GM23338 (cell line): ENCODE measurements at places on chromosomes 3 and 15.
A peak's percentile ranks its signal among the peaks of the same experiment; 100 is the strongest.

- no peak for DNase-seq
Observed at GRCh38 chr3:81763001-81763400, 1.6 kb upstream of the GBE1 start.

- no peak for DNase-seq
Observed at GRCh38 chr15:97840501-97840900, 120.0 kb upstream of the ARRDC4 start.

- DNase-seq: no peak
Observed at GRCh38 chr3:186815435-186815834, 9.2 kb upstream of the RFC4 start.

DNA sequence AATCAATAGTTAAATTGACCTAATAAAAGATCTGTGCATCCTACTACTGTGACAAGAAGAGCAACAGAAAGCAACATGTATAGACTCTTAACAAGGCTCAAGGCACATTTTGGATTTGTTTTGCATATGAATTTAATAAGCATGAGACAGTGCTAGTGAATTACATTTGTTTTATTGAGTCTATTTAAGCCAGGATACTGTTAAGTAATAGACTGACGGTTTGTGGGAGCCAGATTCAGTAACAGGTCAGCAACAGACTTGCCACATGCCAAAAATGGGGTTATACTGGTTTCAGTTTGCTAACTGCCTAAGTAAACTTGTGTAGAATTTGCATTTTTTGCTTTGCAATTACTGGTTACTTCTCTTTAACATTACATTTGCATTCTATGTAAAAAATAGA lies 54.0 kb downstream of the MBNL1 start:
- DNase-seq: no peak

- peak; percentile 90 for DNase-seq
Observed at GRCh38 chr15:80977627-80978036, 12.0 kb downstream of the MESD start.

GRCh38 chr3:127652246-127652995 lies 20.3 kb upstream of the ABTB1 start:
- peak; percentile 91 for DNase-seq

GRCh38 chr3:57709559-57709958 lies 16.7 kb upstream of the DENND6A start:
- DNase-seq: no peak

DNA sequence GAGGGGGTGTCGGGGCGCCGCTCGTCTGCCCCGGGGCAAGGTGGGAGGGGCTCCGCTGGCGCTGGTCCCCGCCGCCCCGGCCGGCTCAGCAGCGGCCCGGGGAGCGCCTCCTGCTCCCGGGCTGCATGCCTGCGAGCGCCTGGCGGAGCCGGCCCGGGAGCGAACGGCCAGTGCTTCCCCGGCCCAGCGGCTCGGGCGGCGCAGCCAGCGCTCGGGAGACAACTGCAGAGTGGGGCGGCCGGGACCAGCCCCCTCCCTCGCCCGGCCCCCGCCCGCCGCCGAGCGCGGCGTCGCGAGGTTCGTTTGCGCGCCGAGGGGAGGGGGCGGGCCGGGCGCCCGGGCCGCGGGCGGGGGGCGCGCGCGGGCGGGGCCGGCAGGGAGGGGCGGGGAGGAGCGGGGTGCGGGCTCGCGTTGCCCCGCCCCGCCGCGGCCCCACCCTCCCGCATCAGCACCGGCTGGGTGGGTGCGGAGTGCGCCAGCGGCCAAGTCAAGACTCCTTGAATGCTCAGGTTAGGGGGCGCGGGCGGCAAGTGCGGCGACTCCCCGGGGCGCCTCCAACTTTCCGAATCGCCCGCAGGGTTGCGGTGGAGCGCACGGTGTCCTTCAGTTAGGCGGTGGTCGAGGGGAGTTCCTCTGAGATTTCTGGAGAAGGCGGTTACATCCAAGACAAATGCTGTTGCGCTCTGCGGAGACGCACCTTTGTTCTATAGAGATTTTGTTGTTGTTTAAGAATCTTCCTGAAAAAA lies at the start of gene RGMA:
Gene RGMA, minus strand, starts transcription at position 231 of the 746 bp plus-strand sequence. CDS start 279 bp downstream, outside the sequence.
- peak; percentile 66 for DNase-seq

- no peak for DNase-seq
Observed at GRCh38 chr15:56038015-56038414, 44.6 kb upstream of the NEDD4 start.

DNA sequence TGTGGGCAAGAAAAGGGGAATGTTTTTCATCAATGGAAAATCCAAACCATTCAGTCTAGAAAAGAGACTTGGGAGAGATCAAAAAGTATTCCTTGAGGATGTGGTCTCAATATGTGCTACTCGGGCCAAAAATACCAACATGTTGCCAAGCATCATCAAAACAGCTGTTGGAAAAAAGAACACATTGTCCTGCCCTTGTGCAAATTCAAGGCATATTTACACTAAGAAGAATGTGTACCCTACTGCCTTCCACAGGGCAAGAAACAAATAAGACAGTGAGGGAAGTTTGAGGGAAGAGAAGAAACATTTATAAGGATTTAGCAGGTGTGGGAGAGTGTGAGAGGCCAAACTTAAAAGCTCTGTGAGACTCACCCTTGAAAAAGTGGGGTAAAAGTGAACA lies 252.1 kb downstream of the NTRK3 start:
- DNase-seq: no peak

DNA sequence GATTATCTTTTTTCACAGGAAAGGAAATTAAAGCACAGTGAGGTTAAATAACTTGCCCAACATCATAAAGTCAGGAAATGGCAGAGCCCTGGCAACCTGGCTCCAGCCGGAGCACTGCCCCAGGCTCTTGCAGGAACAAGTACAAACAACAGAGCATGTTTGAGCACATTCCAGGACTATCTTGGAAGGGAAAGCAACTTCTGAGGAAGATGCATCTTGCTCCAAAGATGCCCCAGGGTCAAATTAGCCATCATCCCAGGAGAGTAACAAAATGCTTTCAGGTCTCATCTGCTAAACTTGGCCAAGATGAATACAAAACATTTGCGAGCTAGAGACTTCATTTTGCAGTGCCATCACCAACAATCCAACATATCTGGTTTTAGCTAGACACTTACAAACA lies 162.4 kb upstream of the LRRN1 start:
- no peak for DNase-seq
